ENCODE measurements at places on chromosomes 3 and 15. TPM values are rescaled to one million over a fixed set of nuclear protein-coding genes. Genes with fewer than 3 reads are reported as not detected.

Gene LPP
- 79.6 TPM for total RNA-seq

Gene CADM2
- total RNA-seq, result not detected

Gene CERS3
- 0.45 TPM for total RNA-seq

Gene CTXN2
- 0.05 TPM for total RNA-seq

Gene SPESP1
- 0.64 TPM for total RNA-seq

Gene WNT7A
- not detected for total RNA-seq

Gene TMEM158
- 1.0 TPM for total RNA-seq

Gene EFCAB12
- 0.43 TPM for total RNA-seq

Gene CD80
- total RNA-seq, result 9.6 TPM

Gene LRRC31
- total RNA-seq, result not detected

Gene SCN5A
- total RNA-seq, result not detected

Gene CEMIP
- 0.91 TPM for total RNA-seq

Gene LTF
- total RNA-seq, result not detected

Gene DNAH12
- total RNA-seq, result 0.14 TPM

Gene SPTBN5
- total RNA-seq, result 1.0 TPM

Gene PLA1A
- total RNA-seq, result not detected

Gene CYP8B1
- not detected for total RNA-seq

Gene CCRL2
- 4.1 TPM for total RNA-seq

Gene SKOR1
- 0.18 TPM for total RNA-seq

Gene CILP
- 0.07 TPM for total RNA-seq

Gene CD86
- total RNA-seq, result 12.4 TPM

Gene IL17RD
- not detected for total RNA-seq

Gene VPS8
- 56.6 TPM for total RNA-seq

Gene MUSTN1
- total RNA-seq, result 1.4 TPM

Gene MYO1E
- total RNA-seq, result 45.5 TPM

Gene FRMD4B
- total RNA-seq, result 19.9 TPM

Gene DISP2
- 0.52 TPM for total RNA-seq

Gene TM4SF18
- not detected for total RNA-seq

Gene PGBD4
- total RNA-seq, result 3.8 TPM

Gene NEIL1
- total RNA-seq, result 1.3 TPM

Gene SERPINI2
- not detected for total RNA-seq

Gene ATOSA
- total RNA-seq, result 23.5 TPM

Gene CDCP1
- total RNA-seq, result 21.8 TPM

Gene PP2D1
- not detected for total RNA-seq

Gene WDR73
- 26.0 TPM for total RNA-seq

Gene REC114
- not detected for total RNA-seq

All from T-helper 2 cell treated with Interferon-gamma antibody and Interleukin-4, amounts not matched to agents 100 ng/mL and 5 ng/mL, for 36 hours (primary cell).